Endothelial cell of umbilical vein (primary cell): ENCODE measurements at places on chromosomes 12 and 14. TPM values are rescaled to one million over a fixed set of nuclear protein-coding genes. Genes with fewer than 3 reads are reported as not detected.
A peak's percentile ranks its signal among the peaks of the same experiment; 100 is the strongest.

- DNase-seq, result no peak
These were observed 21.9 kb upstream of the ARHGAP5 start for GRCh38 chr14:32055175-32055574.

Gene RNASE2
- total RNA-seq, result not detected in 2 replicates

DNA sequence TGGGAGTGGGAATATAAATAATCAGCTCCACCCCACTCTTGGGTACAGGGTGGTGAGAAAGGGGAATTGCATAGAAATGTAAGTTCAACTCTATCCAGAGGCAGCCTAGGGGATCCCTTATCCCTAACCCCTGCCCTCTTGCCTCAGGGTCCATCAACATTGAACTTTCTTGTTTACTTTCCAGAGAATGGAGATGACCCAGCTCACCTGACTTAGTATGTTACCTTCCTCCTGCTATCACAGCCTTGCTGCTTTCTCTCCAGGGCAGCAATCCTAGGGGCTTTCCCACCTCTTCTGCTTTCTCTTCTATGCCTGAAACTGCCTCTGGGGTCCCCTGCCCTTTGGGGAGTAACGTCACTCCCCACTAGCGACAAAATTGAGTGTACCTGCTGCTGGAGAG lies 2.7 kb downstream of the LRP1 start:
- no peak for DNase-seq

- DNase-seq, result no peak
These were observed 4.1 kb upstream of the PLEK2 start for GRCh38 chr14:67416085-67416484.

DNA sequence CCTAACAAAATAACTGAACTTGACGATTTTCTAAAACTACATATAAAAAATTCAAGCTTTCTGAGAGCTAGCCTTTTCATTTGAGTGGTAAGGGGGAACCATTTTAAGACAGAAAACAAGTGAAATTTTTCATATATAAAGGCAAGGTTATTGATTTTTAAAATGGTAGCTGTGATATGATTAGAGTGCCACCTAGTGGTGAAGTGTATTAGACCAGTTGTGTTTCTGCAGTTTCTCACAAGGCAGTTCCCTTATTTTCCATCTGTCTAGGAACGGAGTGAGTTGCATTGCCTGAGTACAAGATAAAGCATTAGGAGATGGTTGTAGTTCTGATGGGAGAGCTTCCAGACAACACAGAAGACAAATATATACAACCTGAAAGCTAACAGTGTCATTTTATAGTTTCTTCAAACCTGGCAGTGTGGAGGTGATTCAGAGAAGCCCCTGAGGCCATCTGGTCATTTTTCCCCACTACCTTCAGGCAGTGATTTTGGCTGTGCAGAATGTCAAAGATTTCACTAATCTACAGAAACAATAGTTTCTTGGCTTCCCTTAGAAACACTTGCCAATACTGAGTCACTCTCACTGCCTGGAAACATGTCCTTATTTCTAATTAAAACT lies 180.8 kb downstream of the C12orf50 start:
- DNase-seq, result peak; percentile 73

DNA sequence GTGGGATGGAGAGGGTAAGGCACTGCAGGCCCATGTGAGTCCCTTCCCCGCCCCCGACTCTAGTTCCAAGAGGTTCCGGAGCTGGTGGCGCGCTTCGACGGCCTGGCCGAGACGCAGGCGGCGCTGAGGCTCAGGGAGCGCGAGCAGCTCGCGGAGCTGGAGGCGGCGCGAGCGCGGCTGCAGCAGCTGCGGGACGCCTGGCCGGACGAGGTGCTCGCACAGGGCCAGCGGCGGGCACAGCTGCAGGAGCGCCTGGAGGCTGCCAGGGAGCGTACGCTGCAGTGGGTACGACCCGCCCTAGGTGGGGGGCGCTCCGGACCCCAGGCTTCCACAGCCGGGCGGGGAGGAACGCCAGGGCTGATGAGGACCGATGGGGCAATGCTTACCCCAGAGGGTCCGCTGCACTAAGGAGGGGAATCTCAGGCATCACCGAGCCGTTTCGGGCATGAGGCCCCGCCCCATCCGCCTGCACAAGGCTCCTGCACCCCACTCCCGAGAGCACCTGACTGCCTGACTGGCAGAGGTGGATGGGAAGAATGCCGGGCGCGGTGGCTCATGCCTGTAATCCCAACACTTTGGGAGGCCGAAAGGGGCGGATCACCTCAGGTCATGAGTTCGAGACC lies 4.9 kb downstream of the CFAP73 start:
- DNase-seq, result peak; percentile 22

GRCh38 chr12:84183576-84183975 lies 729.0 kb downstream of the SLC6A15 start:
- no peak for DNase-seq

DNA sequence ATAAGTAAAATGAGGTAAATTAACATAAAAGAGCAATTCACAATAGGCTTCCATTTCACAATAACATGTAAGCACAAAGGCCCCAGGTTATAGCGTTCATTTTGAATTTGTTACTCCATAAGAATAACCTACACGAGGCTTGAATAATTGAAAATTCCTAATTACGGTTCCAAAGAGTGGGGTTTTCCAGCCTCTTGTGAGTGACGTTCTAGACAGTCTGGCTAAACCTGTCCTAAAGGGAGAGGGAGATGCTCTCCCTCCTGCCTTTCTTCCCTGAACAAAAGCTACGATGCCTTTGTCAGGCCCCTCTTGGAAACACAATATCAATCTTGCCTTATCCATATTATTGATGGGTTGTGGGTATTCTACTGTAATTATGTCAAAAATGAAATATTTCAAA lies 24.3 kb upstream of the VRK1 start:
- no peak for DNase-seq

Gene RBP5
- total RNA-seq, result not detected in 2 replicates

Gene LRP1-AS
- total RNA-seq, result not detected in 2 replicates

Gene INSM2
- not detected in 2 replicates for total RNA-seq

DNA sequence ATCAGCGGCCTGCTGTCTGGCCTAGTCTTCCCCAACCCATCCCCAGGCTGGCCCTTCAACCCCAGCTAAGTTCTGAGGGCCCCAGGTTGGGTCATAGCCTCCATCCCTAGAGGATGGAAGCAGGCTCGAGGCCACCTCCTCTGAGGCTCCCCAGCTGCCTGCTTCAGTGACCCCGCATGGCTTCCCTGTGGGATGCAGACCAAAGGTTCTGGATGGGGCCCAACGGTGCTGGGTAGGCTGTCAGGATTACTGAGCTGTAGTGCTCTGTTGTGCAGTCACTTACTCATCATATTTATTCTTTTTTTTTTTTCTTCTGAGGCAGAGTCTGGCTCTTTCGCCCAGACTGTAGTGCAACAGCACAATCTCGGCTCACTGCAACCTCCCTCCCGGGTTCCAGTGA lies 92.0 kb downstream of the IRF2BPL start:
- no peak for DNase-seq

GRCh38 chr14:81434230-81434629 lies 34.1 kb upstream of the STON2 start:
- DNase-seq, result no peak

DNA sequence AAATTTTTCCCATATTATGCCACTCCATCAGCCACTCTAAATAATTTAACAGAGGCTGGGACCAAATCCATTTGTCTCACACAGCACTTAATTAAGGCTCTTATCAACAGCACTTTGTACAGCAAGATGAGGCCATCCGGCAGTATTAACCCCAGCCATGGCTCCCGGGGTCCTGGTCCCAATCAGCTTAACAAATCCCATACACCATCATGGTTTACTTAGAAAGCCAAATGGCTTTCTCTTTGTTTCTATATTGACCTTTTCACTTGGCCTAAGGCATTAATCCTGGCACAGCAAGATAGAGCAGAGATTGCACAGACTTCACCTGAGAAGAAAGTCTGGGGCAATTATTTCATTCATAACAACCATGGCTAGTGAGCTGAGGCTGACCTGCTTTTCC lies 38.6 kb downstream of the SPTSSA start:
- no peak for DNase-seq

GRCh38 chr12:75635606-75636444 lies 124.4 kb upstream of the KRR1 start:
- DNase-seq, result peak; percentile 74

Gene SIX4
- 4.7 and 7.5 TPM in 2 replicates for total RNA-seq

Gene GLIPR1L2
- total RNA-seq, result not detected in 2 replicates

DNA sequence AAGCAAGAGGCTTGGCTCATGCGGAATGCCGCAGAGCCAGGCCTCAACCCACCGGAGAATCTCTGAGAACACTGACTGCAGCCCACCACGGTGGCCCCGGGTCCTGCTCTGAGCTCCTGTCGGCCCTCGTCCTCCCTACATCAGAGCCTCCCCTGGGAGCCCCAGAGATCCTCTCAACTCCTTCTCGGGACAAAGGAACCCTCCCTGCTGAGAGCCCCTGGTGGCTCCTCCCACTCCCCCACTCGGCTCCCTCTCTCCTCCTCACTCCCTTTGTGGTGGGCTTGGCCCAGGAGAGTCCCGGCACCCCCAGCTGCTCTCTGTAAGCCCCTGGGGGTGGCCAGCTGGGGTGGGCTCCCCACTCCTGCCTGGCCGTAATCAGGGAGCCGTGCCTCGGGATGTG lies 11.1 kb upstream of the INF2 start:
- no peak for DNase-seq

DNA sequence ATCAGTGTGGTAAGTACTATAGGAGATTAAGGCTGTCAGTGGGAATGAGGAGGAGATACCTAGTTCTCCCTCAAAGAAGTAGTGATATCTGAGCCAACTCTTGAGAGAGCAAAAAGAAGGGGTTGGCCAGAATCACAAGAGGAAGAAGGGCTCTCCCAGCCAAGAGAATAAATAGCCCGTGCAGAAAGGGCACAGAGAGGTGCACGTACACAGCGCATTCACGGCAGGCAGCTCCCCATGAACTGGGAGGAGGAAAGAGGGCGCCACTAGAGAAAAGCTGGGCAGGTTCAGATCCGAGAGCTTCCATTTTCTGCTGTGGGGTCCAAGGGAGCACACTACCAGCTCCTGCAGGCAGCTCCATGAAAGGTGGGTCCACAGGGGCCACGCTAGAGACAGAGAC lies 59.9 kb downstream of the PPP2R5E start:
- no peak for DNase-seq

Gene ATXN3
- 28.1 and 30.2 TPM in 2 replicates for total RNA-seq

Gene ACOT4
- total RNA-seq, result 0.53 and 0.69 TPM in 2 replicates

Gene FOXG1
- total RNA-seq, result not detected in 2 replicates

DNA sequence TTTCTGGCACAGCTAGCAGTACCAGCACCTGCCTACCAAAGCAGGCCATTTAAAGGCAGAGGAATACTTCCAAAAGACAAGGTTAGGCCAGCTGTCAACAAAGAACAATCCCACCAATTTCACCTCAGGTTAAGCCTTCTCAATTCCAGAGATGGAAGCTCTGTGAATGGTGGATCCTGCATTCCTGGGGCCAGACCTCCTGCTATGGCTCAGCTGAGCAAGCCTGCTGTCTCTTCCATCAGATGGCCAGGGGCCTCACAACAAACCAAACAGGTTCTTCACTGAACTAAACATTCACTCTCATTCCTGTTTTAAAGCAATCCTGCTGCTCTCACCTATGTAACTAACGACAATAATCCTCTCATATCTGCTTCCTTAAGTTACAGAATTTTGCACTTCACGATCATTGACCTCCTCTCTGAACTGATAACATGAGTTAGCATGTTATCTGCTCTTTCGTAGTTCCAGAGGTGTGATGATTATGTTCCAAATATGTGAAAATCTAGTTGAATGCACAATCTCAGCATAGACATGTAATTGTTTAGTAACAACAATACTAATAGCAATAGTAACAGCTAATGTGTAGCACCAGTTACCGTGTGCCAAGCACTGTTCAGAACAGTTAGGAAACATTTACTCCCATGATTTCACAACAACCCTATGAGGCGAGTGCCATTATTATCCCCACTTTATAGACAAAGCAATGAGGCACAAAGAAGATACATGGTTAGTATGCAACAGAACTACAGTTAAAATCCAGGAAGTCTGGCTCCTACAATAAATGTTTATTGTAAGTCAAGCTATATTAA lies 73.2 kb downstream of the SLC2A13 start:
- no peak for DNase-seq

- no peak for DNase-seq
These were observed 37.6 kb upstream of the SPTLC2 start for GRCh38 chr14:77654001-77654441.
